ENCODE measurements at places on chromosomes 7 and 10. TPM values are rescaled to one million over a fixed set of nuclear protein-coding genes. Genes with fewer than 3 reads are reported as not detected.

Gene WEE2
- total RNA-seq = not detected

Gene UCMA
- not detected for total RNA-seq

Gene FBXO24
- 0.13 TPM for total RNA-seq

Gene SLC18A3
- not detected for total RNA-seq

Gene ELOVL3
- total RNA-seq = 0.13 TPM

Gene SLIT1
- total RNA-seq = 0.07 TPM

Gene LIPK
- not detected for total RNA-seq

Gene PKD2L1
- total RNA-seq = not detected

Gene ADCYAP1R1
- not detected for total RNA-seq

Gene OR2A12
- not detected for total RNA-seq

Gene TAS2R4
- total RNA-seq = 1.9 TPM

Gene MRC1
- under 0.01 TPM for total RNA-seq
